ENCODE measurements at places on chromosomes 2 and 18. TPM values are rescaled to one million over a fixed set of nuclear protein-coding genes. Genes with fewer than 3 reads are reported as not detected.

ATP6V1B1 gene
- total RNA-seq = not detected

DNA sequence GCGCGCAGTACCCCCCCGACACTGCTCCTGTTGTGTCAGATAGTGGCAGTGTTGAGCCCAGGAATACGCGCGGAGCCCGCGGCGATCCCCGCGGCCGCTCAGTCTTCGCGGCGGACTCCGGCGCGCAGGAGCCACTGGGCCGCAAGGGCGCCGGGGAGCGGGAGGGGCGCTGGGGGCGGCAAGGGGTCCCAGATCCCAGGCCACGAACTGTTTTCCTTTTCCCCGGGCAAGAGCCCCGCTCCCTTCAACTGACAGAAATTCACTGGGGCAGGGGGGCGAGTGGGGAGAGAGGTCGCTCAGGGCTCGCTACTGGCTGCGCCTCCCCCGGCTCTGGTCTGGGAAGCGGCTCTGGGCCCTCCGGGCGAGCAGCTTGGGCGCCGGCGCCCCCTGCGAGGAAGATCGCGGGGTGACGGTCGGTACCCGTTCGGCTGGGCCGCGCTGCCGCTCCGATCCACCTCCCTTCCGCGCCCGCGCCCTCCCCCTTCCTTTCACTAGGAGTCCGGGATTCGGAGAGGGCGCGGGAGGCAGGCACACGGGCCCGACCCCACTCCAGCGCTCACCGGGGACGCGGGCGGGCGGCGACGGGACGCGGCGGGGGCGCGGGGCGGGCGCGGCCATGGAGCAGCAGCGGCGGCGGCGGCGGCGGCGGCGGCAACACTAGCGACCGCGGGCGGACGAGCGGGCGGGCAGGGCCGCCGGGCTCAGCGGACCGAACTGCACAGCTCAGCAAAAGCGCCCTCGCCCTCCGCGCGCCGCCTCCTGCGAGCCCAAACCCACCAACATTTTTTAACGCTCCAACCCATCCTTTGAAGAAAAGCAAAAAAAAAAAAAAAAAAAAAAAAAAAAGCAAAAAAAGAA lies 1.4 kb upstream of the SETBP1 start:
- peaks cover 27% of the 10 kb centered on the region for H3K27me3 ChIP-seq
- H3K36me3 ChIP-seq = peaks cover 2% of the 10 kb centered on the region
- peaks cover 12% of the 10 kb centered on the region for H3K4me1 ChIP-seq
- H3K27ac ChIP-seq = no peak overlapping the region
- peak overlapping the region; percentile 38 for H3K4me3 ChIP-seq
- peak; percentile 84 for DNase-seq

GRCh38 chr2:240589850-240590525 lies 3.5 kb downstream of the CAPN10 start:
- no peaks in the 10 kb centered on the region for H3K27me3 ChIP-seq
- no peak for DNase-seq
- no peak overlapping the region for H3K4me3 ChIP-seq
- H3K4me1 ChIP-seq = peaks cover 28% of the 10 kb centered on the region
- peaks cover 18% of the 10 kb centered on the region for H3K36me3 ChIP-seq

- peak overlapping the region; percentile 87 for H3K27ac ChIP-seq
- H3K4me1 ChIP-seq = peaks cover 43% of the 10 kb centered on the region
- DNase-seq = peak; percentile 36
- peaks cover 27% of the 10 kb centered on the region for H3K27me3 ChIP-seq
- peaks cover 17% of the 10 kb centered on the region for H3K36me3 ChIP-seq
Observed at GRCh38 chr2:74552914-74553811, 579 bp downstream of the LOXL3 start.

ERFE gene
- total RNA-seq = 0.37 TPM

DNA sequence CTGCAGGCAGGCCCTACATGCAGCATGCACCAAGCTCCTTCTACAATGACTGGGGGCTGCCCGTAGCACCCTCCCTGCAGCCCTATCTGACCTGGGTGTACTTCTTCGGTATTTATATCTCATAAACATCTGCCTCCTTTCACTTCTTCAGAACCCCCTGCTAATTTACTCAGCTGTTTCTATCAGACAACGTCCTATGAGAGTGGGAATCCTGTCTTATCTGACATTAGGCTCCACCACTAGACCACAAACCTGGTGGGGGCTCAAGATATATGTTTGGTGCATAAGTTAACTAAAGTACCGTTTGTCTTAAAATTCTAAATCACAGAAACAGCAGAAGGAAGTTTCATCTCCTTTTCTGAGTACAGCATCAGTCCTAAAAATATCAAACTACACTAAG lies 10.6 kb downstream of the HSBP1L1 start:
- H3K4me3 ChIP-seq = no peak overlapping the region
- no peak overlapping the region for H3K27ac ChIP-seq
- H3K27me3 ChIP-seq = no peaks in the 10 kb centered on the region
- peaks cover 58% of the 10 kb centered on the region for H3K36me3 ChIP-seq
- no peak for DNase-seq

KRTCAP3 gene
- 5.6 TPM for total RNA-seq

- no peaks in the 10 kb centered on the region for H3K36me3 ChIP-seq
- no peak overlapping the region for H3K4me3 ChIP-seq
- no peaks in the 10 kb centered on the region for H3K4me1 ChIP-seq
- no peaks in the 10 kb centered on the region for H3K27me3 ChIP-seq
Observed at GRCh38 chr2:232980683-232981082, 32.4 kb downstream of the NGEF start.

GRCh38 chr2:38474021-38474456 lies 97.0 kb upstream of the ATL2 start:
- no peak overlapping the region for H3K27ac ChIP-seq
- peaks cover 11% of the 10 kb centered on the region for H3K27me3 ChIP-seq
- H3K36me3 ChIP-seq = no peaks in the 10 kb centered on the region

- no peak overlapping the region for H3K4me3 ChIP-seq
- no peaks in the 10 kb centered on the region for H3K4me1 ChIP-seq
- no peaks in the 10 kb centered on the region for H3K36me3 ChIP-seq
- H3K27me3 ChIP-seq = no peaks in the 10 kb centered on the region
- H3K27ac ChIP-seq = no peak overlapping the region
Observed at GRCh38 chr2:5736886-5737285, 44.7 kb downstream of the SOX11 start.

DNA sequence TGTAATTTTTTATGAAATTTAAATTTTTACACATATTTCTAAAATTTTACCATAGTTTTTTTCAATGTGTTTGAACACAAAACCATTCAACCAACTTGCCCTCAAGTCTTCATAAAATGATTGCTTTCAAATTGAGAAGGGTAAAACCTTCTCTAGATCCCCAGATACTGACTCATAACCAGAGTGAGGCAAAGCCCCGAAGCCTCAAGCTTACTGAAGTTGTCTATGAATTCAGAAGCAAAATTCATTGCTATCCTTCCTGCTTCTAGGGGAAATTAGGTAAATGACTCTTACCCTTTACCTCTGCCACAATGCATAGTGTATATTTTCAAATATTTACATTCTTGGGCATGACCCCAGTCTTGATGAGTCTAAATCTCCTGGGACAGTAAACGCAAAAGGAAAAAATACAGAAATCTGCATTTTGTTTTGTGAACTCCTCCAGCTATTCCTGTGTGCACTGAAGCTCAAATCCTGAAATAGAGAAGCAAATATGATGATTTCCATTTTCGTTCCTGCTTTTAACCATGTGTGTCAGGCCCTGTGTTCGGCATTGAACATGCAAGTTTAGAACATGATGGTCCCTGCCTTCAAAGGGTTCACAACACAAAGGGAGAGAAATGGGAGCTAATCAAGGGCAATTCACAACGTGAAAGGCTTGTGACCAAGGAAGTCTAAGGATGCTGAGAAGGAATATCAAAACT lies 246.3 kb downstream of the SUCLG1 start:
- H3K4me1 ChIP-seq = no peaks in the 10 kb centered on the region
- H3K27me3 ChIP-seq = peaks cover 7% of the 10 kb centered on the region
- no peak overlapping the region for H3K4me3 ChIP-seq
- no peaks in the 10 kb centered on the region for H3K36me3 ChIP-seq

DNA sequence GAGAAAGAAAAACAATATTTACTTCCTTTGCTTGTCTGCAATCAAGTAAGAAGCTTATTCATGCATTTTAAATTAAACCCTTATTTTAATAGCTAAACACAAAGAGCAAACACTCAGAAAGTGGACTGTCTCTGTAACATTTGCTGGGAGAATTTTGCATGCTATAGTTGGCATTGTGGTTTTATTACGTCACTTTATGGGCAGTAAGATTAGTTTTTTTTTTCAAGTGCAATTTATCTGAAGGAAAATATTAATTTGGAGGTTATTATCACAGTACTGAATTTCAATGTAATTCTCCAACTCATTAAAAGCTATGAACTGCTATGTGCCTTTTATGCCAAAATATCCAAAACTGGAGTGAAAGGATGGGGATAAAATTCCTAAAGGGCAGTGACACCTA lies 103.3 kb downstream of the TMEFF2 start:
- no peaks in the 10 kb centered on the region for H3K36me3 ChIP-seq
- no peak for DNase-seq
- H3K4me3 ChIP-seq = no peak overlapping the region
- H3K27ac ChIP-seq = no peak overlapping the region
- H3K4me1 ChIP-seq = no peaks in the 10 kb centered on the region

DNA sequence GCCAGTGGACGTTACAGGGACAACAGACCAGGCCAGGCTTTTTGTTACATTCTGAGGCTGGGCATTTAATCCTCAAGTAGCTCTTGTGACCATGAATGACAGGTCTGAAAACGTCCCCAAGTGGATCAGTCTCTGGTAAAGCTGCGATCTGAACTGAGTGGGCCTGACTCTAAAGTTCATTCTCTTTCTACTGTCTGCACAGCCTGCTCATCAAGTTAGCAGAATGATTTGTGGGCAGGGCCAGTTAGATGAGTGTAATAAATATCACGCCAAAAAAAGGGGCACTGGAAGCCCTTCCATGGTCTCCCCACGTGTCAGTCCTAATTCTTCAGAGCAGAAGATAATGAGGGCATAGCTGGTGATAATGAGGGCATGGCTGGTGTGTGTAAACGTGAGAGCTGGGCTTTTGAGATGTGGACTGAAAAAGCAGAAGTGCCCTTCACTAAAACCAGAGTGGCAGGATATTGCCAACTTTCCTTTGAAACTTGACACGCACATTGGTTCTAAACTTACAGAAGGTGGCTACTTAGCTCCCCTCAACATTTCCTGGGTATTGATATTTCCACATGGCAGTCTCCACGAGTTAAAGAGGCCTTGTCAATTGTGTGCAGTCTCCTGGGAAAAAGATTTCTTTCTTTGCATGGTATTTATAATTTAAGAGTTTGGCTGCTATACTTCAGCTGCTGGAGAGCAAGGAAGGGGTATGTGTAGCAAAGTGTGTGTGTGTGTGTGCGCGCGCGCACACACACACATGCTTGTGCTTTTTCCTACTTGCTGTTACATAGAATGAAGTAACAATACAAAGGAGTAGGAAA lies 72.7 kb upstream of the LYPD6B start:
- H3K27me3 ChIP-seq = no peaks in the 10 kb centered on the region
- peaks cover 2% of the 10 kb centered on the region for H3K36me3 ChIP-seq
- DNase-seq = no peak
- H3K27ac ChIP-seq = no peak overlapping the region
- H3K4me1 ChIP-seq = peaks cover 14% of the 10 kb centered on the region
